Lung (tissue), 17 donors: ENCODE measurements at places on chromosomes 4 and X. TPM values are rescaled to one million over a fixed set of nuclear protein-coding genes. Genes with fewer than 3 reads are reported as not detected.

The CTAG1A gene
- not detected for polyA plus RNA-seq

The ADAMTS3 gene
- 1.1 TPM for polyA plus RNA-seq

The FGD1 gene
- 1.4 TPM for polyA plus RNA-seq

The CXCL5 gene
- polyA plus RNA-seq = 1.6 TPM

The SPIN3 gene
- polyA plus RNA-seq = 5.1 TPM

The WAS gene
- polyA plus RNA-seq = 61.5 TPM

The LDB2 gene
- 18.1 TPM for polyA plus RNA-seq

The PNMA6F gene
- not detected for polyA plus RNA-seq

The SLC9A7 gene
- polyA plus RNA-seq = 1.8 TPM

The GPM6B gene
- 5.5 TPM for polyA plus RNA-seq

The MAGEB2 gene
- polyA plus RNA-seq = not detected

The PNMA5 gene
- 0.03 TPM for polyA plus RNA-seq

The CDKL5 gene
- polyA plus RNA-seq = 3.4 TPM

The IL21 gene
- 0.02 TPM for polyA plus RNA-seq

The CBLL2 gene
- polyA plus RNA-seq = not detected

The CT47C1 gene
- not detected for polyA plus RNA-seq

The AVPR2 gene
- 0.51 TPM for polyA plus RNA-seq

The LONRF3 gene
- 7.2 TPM for polyA plus RNA-seq

The ZIC3 gene
- polyA plus RNA-seq = not detected

The CFAP299 gene
- polyA plus RNA-seq = 2.8 TPM

The TCP11X2 gene
- polyA plus RNA-seq = 0.12 TPM

The NPY1R gene
- polyA plus RNA-seq = 0.07 TPM
